Right lobe of liver (tissue), 6 donors: ENCODE measurements at places on chromosomes 5 and 9. TPM values are rescaled to one million over a fixed set of nuclear protein-coding genes. Genes with fewer than 3 reads are reported as not detected.

DNA sequence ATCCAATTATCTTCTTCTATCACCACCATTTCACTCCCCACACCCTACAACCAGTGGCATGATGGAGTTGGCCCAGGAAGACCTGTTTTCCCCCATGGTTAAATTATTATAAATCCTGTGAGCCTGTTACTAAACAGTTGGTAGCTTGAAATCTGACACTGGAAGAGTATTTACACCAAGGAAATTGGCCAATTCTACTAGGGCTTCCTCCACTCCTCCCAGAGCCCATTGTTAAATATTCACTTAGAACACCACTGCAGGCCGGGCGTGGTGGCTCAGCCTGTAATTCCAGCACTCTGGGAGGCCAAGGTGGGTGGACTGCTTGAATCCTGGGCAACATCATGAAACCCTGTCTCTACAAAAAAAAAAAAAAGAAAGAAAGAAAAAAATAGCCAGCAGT lies 32.4 kb upstream of the CKS2 start:
- H3K27me3 ChIP-seq, result no peaks in the 10 kb centered on the region
- no peak for DNase-seq
- no peaks in the 10 kb centered on the region for H3K36me3 ChIP-seq
- no peak overlapping the region for H3K4me3 ChIP-seq
- H3K4me1 ChIP-seq, result no peaks in the 10 kb centered on the region

DNA sequence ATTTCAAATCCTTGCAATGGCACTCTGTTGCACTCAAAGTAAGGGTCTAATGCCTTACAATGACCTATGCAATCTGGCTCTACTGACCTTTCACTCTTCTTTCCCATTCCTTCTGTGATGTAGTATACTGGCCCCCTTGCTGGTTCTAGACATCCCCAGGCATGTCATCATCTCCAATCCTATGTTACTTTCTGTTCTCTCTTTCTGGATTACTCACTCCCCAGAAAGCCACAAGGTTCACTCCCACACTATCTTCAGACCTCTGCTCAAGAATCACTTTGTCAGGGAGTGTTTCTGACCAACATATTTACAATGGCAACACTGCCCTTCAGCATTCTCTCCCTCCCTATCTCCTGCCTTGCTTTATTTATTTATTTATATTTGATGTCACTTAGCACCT lies 802.2 kb upstream of the WWC1 start:
- no peaks in the 10 kb centered on the region for H3K27me3 ChIP-seq
- no peak for DNase-seq
- H3K27ac ChIP-seq, result no peak overlapping the region
- H3K36me3 ChIP-seq, result no peaks in the 10 kb centered on the region

GRCh38 chr5:109805883-109806282 lies 116.2 kb downstream of the MAN2A1 start:
- H3K27me3 ChIP-seq, result no peaks in the 10 kb centered on the region
- H3K4me3 ChIP-seq, result no peak overlapping the region
- H3K4me1 ChIP-seq, result no peaks in the 10 kb centered on the region

DNA sequence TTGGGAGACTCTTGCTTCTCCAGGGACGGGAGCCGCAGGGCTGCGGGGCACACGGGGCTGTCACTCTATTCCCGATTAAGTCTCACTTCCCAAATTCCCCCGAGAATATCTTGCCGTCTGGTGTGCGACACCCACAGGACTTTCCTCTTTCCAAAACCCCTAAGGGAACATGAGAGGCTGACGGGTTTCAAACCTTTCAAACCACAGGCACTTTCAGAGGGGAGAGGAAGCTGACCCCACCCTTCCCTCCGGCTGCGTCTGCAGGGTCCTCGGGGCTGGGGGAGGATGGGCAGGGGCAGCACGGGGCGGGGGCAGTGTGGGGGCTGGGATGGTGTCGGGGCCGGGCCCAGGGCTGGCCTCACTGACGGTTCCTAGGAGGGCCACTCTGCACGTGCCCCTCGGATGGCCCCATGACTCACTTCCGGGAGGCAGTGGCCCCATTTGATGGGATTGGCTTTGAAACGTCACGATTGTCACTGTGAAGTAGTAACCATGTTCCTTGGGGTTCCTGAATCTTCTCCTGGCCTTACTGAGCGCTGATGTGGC lies 38.2 kb downstream of the SLC9A3 start:
- no peaks in the 10 kb centered on the region for H3K4me1 ChIP-seq
- no peaks in the 10 kb centered on the region for H3K36me3 ChIP-seq
- no peak overlapping the region for H3K4me3 ChIP-seq
- no peak overlapping the region for H3K27ac ChIP-seq
- DNase-seq, result no peak

The ZNF883 gene
- not detected for total RNA-seq

The SLC34A1 gene
- total RNA-seq, result 0.12 TPM
